ENCODE measurements at places on chromosomes 2 and 18. TPM values are rescaled to one million over a fixed set of nuclear protein-coding genes. Genes with fewer than 3 reads are reported as not detected.

Gene ZRANB3
- total RNA-seq, result 4.6 TPM

Gene TXNDC2
- 0.22 TPM for total RNA-seq

Gene EDAR
- not detected for total RNA-seq

Gene ACTG2
- 61.7 TPM for total RNA-seq

Gene MATN3
- 2.3 TPM for total RNA-seq

Gene HOXD8
- total RNA-seq, result 6.3 TPM

Gene NLRC4
- total RNA-seq, result not detected

Gene IKZF2
- total RNA-seq, result 1.1 TPM

Gene ALPI
- total RNA-seq, result not detected

Gene POTEI
- total RNA-seq, result not detected

Gene NAT8
- not detected for total RNA-seq

Gene SOS1
- total RNA-seq, result 11.4 TPM

Gene NR4A2
- total RNA-seq, result 0.57 TPM

Gene TMEM178A
- total RNA-seq, result 0.88 TPM

Gene C18orf63
- not detected for total RNA-seq

Gene SERPINB3
- total RNA-seq, result not detected

Gene ARL6IP6
- total RNA-seq, result 40.2 TPM

Gene ANKRD53
- total RNA-seq, result 0.72 TPM

Gene CIB4
- not detected for total RNA-seq

Gene KCMF1
- 75.9 TPM for total RNA-seq

Gene MAB21L4
- not detected for total RNA-seq

Gene SERPINB11
- total RNA-seq, result not detected

Gene FTCDNL1
- total RNA-seq, result 0.43 TPM

Gene ELMOD3
- total RNA-seq, result 11.6 TPM
